Activated naive CD8-positive, alpha-beta T cell treated with anti-CD3 and anti-CD28 coated beads, Interleukin-2, amount 10 ng/mL, durations not matched to agents 7 days and 5 days (primary cell): ENCODE measurements at places on chromosomes 11 and 22. TPM values are rescaled to one million over a fixed set of nuclear protein-coding genes. Genes with fewer than 3 reads are reported as not detected.

GRCh38 chr22:45358127-45358526 is 48.4 kb downstream of the FAM118A start:
- no peak for DNase-seq

- DNase-seq, result no peak
Measured at GRCh38 chr11:61930933-61931332, 13.6 kb upstream of the RAB3IL1 start.

DNA sequence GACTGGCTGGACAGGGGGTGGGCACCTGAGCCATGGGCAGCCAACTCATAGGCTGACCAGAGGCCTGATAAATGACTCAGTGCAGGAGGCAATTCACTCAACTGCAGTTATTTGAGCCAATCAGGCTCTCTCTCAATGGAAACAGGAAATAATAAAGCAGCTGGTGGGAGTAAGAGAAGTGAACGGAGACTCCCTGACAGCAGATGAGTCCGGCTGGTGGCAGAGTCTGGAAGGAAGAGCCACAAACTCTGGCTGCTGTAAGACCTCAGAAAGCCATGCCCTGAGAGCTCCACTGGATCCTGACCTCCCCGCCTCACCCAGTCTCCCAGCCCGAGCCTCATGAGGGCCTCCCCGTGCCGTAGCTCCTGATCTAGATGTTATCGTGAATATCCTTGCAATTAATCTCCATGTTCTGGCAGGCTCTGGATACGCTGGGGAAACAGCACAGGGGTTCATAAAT is 69.8 kb downstream of the TRIM29 start:
- DNase-seq, result no peak

DNA sequence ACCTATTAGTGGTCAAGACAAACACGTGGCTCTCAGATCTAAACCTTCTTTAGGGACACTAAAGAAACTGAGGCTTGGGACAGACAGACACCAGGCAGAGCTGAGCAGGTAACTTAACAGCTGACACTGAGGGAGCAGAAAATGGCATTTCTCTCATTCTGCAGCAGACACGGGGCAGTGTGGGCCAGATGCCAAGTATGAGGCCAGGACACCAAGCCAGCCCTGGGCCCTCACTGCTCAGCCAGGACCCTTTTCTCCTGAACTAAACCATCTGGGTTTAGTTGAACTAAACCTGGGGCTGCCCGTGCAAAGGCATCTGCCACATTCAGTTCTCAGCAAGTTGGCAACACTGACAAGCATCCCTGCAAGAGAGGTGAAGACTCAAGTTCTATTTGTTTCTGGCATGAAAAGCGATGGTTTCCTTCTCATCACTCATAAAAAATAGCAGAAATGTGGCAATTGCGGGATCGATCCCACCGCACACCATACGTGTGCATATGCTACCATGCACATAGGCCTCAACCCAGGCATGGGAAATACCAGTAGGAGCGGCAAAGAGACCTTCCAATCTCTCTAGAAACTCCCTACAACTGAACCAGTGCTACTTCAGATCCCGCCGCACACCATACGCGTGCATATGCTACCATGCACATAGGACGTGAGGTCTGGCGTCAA is 100.1 kb upstream of the BID start:
- DNase-seq, result no peak

DNA sequence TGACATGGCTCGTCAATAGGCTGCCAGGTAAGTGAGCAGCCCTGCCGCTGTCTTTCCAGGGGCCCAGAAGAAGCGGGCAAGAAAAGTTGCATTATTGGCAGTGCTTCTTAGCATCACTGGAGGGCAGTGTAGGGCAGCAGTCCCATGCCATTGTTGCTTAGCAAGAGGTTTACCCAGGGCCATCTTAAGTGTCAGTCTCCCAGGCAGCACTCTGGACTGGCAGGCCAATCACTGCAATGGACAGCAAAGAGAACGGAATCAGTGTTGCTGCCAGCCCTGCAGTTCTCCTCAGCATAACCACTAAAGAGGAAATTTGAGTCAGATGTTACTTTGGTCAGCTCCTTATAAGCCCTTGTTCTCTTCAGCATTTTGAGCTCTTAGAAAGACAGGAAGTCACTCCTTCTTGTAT is 13.4 kb upstream of the GRK2 start:
- peak; percentile 49 for DNase-seq

GRCh38 chr11:60743058-60743457 is 13.6 kb upstream of the MS4A15 start:
- DNase-seq, result no peak

DNA sequence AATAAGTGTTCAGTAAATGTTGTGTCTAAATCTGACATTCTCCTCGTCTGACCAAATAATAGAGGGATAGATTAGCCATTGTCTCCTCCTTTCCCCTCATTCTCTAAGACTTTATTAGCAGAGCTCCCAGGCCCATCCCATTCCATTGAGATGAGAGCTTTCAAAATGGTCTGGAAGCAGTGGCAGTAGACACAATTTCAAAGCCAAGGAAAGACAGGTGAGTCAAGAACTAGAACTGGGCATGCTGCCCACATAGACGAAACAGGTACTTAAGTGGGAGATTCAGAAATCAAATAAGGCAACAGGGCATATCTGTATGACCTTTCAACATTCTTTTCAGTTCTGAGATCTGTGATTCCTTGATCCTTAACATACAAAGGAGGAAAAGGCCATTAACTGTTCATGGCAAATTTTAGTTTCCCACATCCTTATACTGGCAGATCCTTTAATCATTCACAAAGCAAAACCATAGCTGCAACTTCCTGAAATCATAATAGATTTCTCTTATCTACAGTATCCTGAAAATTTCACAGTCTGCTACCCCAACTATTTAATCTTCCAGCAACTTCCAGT is 96.6 kb upstream of the KCNA4 start:
- DNase-seq, result no peak

DNA sequence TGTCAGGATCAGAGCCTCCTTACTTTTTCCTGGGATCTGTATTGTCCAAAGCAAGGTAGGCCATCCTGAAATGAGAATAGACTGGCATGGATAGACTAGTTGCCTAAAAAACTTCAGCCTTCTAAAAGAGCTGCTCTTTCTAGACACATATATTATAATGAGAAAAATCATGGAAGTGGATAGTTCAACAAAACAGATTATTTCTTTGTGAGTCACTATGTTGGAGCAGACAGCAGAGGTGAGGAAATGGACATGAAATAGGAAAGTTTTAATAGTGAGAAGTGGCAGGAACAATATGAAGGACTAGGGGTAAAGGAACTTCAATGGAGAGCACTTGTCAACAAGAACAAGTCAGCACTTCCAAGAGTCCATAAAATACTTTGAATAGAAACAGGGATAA is 101.9 kb upstream of the ANO3 start:
- no peak for DNase-seq

DNA sequence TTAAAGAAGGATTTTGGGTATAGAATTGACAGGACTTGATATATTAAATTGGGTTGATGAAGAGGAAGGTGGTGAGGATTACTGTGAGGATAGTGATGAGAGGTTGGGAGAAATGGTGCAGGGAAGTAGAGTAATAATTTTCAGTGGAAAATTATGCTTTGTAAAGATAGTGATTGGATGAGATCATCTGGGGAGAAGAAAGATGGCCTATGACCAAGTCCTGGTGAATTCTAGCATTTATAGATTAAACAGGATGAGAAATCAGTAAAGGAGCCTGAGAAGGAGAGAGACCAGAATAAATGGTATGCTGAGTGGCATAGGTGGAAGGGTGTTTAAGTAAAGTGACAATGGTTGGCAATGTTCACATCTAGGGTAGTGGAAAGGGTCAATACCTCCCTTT is 15.0 kb downstream of the IPO7 start:
- DNase-seq, result no peak

DNA sequence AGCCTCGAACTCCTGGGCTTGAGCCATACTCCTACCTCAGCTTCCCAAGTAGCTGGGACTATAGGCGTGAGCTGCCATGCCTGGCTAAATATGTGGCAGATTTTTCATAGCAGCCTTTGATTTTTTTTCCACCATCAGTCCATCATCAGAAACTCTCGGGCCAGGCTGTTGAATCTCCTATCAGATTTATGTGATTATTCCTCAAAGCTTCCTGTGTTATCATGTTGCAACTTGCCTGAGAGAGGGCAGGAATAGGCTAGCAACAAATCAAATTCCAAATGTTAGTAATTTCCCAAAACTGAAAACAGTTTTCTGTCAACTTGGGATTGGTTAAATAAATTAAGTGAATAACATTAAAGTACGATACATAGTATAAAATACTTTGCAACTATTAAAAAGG is 3.4 kb downstream of the LRRC51 start:
- DNase-seq, result no peak

DNA sequence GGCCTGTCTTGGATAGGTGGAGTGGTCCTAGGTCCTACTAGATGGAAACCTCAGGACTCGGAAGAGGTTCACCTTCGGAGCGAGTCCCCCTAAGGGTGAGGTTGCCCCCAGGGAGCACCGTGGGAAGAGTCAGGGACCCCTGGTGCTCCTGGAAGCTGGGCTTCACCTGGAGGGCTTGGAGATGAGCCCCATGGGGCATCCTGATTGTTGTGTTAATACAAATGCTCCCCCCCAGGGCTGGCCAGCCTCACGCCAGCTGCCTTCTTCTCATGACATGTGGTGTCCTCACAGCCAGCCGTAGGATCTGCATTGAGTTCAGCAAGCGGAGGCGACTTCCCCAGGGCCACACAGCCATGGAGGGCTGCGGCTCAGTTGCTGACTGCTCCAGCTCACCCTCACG is 1487.5 kb downstream of the BRD1 start:
- DNase-seq, result no peak

GRCh38 chr22:19287889-19288288 is 3.6 kb downstream of the CLTCL1 start:
- DNase-seq, result no peak

DNA sequence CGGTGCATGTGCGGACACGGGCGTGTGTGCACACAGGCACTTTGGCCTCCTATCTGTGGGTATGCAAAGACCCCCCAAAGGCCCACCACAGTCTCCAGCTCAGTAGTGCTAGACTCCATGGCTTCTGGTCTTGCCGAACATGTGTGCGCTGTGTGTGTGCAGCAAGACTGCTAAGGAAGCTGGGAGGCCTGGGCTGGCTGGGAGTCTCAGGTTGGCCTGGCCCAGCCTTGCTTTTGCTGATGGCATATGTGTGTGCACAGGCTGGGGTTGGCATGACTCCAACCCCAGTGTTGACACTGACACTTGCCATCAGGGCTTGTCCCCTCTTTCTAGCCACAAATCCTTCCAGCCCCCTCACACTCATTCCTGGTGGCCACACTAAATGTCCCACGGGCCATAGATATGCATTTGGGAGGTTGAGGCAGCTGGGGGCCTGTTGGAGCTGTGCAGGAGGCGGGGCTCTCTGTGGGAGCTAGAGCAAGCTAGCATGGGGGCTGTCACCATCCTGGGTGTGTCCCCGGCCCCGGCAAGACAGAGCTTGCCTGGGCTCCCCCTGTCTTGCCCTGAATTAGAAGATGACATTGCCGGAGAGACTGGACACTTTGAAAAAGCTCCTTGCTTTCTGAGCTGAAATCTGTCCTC is 60.9 kb upstream of the NECTIN1 start:
- DNase-seq, result no peak

DNA sequence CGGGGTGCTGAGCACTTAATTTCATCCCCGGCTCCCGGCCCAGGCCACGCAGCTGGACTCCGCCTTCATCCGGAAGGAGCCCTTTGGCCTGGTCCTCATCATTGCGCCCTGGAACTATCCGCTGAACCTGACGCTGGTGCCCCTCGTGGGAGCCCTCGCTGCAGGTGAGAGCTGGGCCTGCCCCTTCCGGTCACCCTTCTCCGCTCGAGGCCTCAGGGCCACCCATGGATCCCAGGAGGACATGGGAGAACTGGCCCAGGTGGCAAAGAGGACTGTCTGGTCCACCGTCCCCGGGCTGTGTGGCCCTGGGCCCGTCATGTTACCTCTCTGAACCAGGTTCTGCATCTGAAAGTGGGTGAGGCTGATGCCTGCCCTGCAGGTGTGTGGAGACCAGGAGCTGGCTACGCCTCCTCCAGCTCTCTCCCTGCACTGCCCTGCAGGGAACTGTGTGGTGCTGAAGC is 8.6 kb downstream of the ALDH3B1 start:
- DNase-seq, result no peak

DNA sequence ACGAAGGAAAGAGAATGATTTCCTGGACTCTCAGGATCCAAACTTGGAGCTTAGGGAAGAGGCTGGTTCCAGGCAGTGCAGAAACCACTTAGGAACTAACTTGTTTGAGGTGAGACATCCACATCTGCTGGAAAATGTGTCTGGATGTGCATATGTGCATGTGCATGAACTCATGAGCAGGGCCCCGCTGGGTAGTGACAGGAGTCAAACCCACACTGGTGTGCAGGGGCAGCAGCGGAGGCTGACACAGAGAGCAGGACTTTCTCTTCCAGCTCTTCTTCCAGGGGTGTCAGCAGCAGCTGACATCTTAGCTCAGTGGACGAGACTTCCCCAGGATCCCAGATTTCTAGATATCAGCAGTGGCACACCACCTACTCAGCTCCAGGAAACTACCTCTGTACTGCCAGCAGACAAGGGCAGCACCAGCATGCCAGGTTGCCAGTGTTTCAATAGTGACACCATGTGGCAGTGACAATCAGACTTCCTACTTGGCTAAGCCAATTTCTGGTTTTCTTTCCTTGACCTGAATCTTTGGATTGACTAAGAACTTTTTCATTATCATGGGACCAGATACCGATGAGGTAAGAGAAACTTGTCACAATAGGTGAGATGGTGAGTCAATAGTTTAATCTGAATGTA is 227.5 kb upstream of the ZC3H12C start:
- no peak for DNase-seq

DNA sequence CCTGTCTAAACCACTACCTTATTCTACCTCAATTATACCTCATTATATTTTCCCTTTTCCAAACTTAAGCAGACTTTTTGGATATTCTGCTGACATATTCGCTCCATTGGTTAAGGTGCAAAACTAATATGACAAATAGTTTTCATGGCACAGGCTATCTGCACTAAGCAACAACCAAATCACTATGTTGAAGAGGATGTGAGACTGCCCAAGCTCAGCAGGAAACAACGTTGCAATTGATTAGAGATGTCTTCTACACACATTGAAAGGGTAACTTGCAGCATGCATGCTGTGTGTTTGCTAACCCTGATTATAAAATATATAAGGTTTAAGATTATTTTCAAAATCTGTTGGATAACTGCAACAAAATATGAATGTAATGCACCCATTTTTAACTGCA is 61.6 kb downstream of the STK33 start:
- DNase-seq, result no peak

DNA sequence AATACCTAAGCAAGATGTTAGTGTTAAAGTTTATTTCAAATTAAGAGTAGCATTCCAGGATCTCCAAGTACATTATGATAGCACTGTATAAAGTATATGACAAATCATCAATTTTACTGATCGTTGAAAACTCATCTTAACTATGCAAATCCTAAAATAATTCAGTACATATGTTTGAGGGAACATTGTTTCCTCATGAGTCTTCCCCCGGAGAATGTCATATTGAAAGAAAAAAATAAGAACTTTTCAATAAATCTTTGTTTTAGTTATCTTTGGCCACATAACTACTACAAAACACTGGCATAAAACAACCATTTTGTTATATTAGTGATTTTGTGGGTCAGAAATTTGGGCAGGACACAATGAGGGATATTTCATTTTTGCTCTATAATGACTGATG is 135.4 kb downstream of the METTL15 start:
- DNase-seq, result no peak

- DNase-seq, result no peak
Measured at GRCh38 chr11:113192121-113192925, 122.1 kb upstream of the TTC12 start.

GRCh38 chr11:62923601-62924411 is 2.6 kb upstream of the CHRM1 start:
- DNase-seq, result no peak

The ABCC8 gene
- not detected for total RNA-seq

The DLAT gene
- 26.0 TPM for total RNA-seq

The NKAPD1 gene
- 21.5 TPM for total RNA-seq

The SCYL1 gene
- 74.2 TPM for total RNA-seq

The DDIAS gene
- 8.8 TPM for total RNA-seq
